ENCODE measurements at places on chromosomes 16 and 17. TPM values are rescaled to one million over a fixed set of nuclear protein-coding genes. Genes with fewer than 3 reads are reported as not detected.
A peak's percentile ranks its signal among the peaks of the same experiment; 100 is the strongest.

PIRT gene
- total RNA-seq = not detected

CUEDC1 gene
- total RNA-seq = 5.0 TPM

CDH16 gene
- total RNA-seq = not detected

RCVRN gene
- total RNA-seq = not detected

DNA sequence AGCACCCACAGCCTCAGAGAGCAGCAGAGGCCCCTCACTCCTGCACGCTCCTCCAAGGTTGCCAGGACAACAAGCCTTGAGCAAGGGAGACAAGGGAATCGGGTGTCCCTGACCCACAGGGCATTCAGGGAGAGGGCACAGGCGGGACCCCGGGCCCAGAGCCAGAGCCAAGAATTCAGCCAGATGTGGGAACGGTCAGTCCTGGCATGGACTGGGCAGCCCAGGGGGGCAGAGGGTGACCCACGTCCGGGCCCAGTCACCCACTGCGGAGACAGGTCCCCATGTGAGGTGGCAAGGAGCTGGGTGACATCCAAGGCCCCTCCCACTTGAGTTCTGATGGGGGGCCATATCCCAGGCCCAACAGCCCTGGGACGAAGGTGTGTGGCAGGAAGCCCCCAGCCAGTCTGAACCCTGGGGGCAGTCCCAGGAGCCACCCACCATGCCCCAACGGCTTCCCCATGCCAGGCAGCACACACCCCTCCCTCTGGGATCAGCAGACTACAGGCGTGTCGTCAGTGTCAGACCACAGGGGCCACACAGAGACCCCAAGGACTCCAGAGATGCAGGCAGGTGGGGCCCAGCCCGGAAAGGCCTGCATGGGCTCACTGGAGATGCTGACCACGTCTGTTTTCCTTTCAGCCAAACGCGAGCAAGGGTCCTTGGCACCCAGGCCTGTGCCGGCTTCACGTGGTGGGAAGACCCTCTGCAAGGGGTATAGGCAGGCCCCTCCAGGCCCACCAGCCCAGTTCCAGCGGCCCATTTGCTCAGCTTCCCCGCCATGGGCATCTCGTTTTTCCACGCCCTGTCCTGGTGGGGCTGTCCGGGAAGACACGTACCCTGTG is 23.0 kb downstream of the USP6 start:
- no peak for DNase-seq

GRCh38 chr17:82399601-82400101 is 18.5 kb upstream of the HEXD start:
- no peak for DNase-seq

- no peak for DNase-seq
Measured at GRCh38 chr17:30534298-30534697, 57.1 kb downstream of the GOSR1 start.

DNA sequence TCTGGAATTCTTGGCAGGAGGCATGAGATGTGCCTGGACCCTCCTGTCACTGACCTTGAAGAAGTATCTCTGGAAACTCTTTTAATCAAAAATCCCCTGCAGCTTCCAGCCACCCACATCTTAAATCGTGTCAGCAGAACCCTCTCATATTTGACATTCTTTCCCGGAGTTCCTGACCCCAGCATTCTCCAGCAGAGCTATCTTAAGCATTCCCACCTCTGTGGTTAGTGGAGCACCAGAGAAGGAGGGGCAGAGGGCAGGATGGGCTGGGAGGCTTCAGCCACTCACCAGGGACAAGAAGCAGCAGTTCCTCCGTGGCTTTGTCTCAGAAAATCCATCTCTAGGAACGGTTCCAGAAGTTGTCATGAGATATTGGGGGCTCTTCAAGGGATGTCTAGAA is 149.9 kb downstream of the RGS9 start:
- DNase-seq = no peak

DNA sequence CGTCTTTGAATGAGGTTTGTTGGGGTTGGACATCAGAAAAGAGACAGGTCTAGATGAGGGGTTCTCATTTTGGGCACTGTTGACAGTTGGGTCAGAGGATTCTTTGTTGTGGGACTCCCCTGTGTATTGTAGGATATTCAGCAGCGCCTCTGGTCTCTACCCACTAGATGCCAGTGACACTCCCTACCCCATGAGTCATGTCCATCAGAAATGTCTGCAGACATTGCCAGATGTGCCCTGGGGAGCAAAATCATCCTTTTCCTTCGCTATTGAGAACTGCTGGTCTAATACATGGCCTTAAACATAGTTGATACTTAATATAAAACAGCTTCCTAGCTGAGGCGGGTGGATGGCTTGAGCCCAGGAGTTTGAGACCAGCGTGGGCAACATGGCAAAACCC is 3.1 kb downstream of the ABAT start:
- peak; percentile 54 for DNase-seq

- peak; percentile 38 for DNase-seq
Measured at GRCh38 chr17:77214743-77215142, 74.0 kb downstream of the SEC14L1 start.
